ENCODE measurements at places on chromosomes 3 and 15. TPM values are rescaled to one million over a fixed set of nuclear protein-coding genes. Genes with fewer than 3 reads are reported as not detected.

PLA2G4E gene
- total RNA-seq, result not detected

TMCO5A gene
- not detected for total RNA-seq

STAC gene
- 0.77 TPM for total RNA-seq

- no peaks in the 10 kb centered on the region for H3K36me3 ChIP-seq
- DNase-seq, result no peak
- no peaks in the 10 kb centered on the region for H3K27me3 ChIP-seq
- no peaks in the 10 kb centered on the region for H3K4me1 ChIP-seq
- peak overlapping the region; percentile 15 for H3K27ac ChIP-seq
- H3K4me3 ChIP-seq, result no peak overlapping the region
Measured at GRCh38 chr3:55584716-55585368, 97.7 kb upstream of the WNT5A start.

DNA sequence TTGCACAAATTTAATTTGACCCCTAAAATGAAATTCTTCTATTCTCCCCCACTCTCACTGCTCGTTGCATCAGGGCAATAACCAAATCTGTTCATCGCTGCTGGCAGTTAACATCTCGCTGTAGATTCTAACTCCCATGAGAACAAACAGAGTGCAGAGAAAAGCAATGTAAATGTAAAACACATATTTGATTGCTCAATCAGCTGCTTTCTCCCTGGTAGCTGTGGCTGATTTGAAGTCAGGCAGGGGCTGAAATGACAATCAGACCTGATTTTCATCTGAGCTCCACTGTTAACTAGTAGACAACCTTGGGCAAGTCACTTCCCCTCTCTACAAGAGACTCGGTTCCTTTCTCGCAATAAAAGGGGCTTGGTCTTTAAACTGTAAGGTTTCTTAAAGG is 119.8 kb upstream of the CPNE4 start:
- H3K27me3 ChIP-seq, result no peaks in the 10 kb centered on the region
- no peaks in the 10 kb centered on the region for H3K36me3 ChIP-seq
- DNase-seq, result no peak
- H3K27ac ChIP-seq, result no peak overlapping the region
- H3K4me1 ChIP-seq, result no peaks in the 10 kb centered on the region
- H3K4me3 ChIP-seq, result no peak overlapping the region

DNA sequence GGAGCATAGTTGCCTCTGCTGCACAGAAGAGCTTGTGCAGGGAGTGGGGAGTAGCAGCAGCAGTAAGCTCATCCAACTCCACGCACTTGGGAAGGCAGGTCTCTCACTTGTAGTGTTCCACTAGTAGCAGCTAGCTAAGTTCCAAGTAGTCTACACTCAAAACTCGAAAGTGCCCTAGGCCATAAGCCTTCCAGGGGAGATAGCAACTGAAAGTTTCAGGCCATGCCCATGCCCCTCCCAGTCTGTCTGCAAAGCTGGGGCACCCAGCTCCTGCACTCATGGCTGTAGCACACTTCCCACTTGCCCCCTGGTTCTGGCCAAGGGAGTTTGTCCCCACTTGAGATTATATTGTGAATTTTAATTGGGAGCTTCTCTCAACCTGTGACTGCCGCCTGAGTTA is 57.5 kb downstream of the MFSD1 start:
- H3K36me3 ChIP-seq, result no peaks in the 10 kb centered on the region
- H3K4me1 ChIP-seq, result no peaks in the 10 kb centered on the region
- no peak overlapping the region for H3K27ac ChIP-seq
- no peak overlapping the region for H3K4me3 ChIP-seq
- H3K27me3 ChIP-seq, result no peaks in the 10 kb centered on the region
- DNase-seq, result no peak

DNA sequence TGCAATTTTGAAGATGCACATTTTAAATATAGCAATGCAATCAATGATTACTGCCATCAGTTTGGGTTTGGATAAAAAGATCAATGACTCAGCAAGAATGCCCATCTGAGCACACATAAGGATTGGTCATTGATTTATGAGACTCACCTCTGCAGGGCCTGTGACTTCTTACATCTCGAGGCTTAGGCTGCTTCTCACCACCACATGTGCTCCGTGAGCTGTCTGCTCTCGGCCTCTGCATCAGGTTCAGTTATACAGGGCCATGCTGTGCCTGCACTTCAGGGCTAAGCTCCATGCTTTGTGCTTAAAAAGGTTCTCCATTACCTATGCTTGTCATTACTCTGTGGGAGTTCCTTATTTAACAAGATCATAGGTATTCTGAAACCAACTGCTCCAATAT is 887.5 kb downstream of the DIPK2A start:
- no peak for DNase-seq
- H3K36me3 ChIP-seq, result no peaks in the 10 kb centered on the region
- no peaks in the 10 kb centered on the region for H3K4me1 ChIP-seq
- H3K4me3 ChIP-seq, result no peak overlapping the region

- DNase-seq, result no peak
- H3K27me3 ChIP-seq, result no peaks in the 10 kb centered on the region
- no peaks in the 10 kb centered on the region for H3K36me3 ChIP-seq
Measured at GRCh38 chr3:143895805-143896204, 47.5 kb upstream of the SLC9A9 start.

GRCh38 chr15:60363087-60363549 is 34.7 kb downstream of the ANXA2 start:
- H3K36me3 ChIP-seq, result no peaks in the 10 kb centered on the region
- H3K27ac ChIP-seq, result peak overlapping the region; percentile 42
- H3K4me3 ChIP-seq, result no peak overlapping the region
- peak; percentile 37 for DNase-seq
- no peaks in the 10 kb centered on the region for H3K27me3 ChIP-seq

DNA sequence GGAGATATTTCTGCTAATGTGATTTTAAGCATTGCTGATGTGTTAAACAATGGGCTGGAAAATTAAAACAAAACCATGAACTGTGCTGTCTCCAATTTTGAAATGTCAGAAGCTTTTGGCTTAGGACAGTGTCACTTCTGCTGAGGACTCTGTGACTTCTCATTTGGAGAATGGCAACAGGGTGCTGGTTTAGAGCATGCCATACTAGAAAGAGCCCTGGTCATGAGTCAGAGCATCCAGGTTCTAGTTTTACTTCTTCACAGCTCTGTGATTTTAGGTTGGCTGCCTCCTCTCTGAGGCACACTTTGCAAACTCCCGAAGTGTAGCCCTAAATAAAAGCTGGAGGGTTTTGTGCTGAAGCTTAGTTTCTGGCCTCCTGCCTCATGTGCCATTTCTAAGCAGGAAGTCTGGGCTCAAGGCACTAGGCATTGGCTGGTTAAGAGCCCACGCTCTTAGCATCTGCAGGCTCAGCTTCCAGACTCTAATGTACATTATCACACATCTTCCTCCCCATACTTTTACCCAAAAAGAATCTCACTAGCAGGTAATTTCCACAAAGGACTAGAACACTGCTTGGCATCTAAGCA is 193.8 kb downstream of the CNTN3 start:
- H3K27me3 ChIP-seq, result no peaks in the 10 kb centered on the region
- no peak overlapping the region for H3K4me3 ChIP-seq
- H3K36me3 ChIP-seq, result no peaks in the 10 kb centered on the region
- DNase-seq, result no peak

DNA sequence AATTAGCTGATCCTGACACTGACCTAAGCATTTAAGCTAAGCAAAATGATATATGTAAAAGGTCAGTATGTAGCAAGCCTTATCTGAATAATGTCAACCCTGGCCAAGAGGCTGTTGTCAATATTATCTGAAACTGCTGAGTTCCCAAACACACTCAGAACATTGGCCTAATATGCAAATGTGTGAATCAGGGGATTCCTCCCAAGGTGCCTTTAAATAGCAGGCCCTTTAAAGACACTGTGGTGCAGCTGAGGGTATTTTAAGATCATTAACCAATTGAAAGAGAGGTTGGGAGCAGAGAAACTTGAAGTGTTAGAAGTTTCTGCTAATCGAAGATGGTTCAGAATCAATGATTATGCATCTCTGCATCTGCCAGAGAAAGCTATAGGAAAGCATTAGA is 207.0 kb downstream of the NTRK3 start:
- H3K4me3 ChIP-seq, result no peak overlapping the region
- no peaks in the 10 kb centered on the region for H3K27me3 ChIP-seq

GRCh38 chr3:162269636-162270458 is 773.2 kb downstream of the OTOL1 start:
- no peak for DNase-seq
- H3K36me3 ChIP-seq, result no peaks in the 10 kb centered on the region
- H3K27me3 ChIP-seq, result no peaks in the 10 kb centered on the region
- H3K27ac ChIP-seq, result no peak overlapping the region

DNA sequence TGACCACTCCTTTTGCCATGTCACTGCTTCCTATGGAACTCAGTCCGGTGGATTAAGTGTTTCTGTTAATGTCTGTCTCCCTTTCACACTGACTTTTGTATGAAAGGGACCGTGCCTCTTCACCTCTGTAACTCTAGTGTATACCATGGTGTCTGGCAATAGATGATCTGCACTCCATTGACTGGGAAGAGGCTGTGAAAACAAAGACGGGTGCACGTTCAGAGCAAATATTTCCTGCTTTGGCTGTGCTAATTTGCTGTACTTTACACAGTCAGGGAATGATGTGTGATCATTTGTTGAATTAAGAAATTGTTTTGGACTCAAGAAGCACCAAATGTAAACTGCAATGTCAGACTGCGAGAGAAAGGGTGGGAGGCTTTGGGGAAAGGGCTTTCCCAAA is 315.2 kb downstream of the RORA start:
- no peaks in the 10 kb centered on the region for H3K36me3 ChIP-seq
- DNase-seq, result no peak
- no peak overlapping the region for H3K27ac ChIP-seq
- H3K27me3 ChIP-seq, result no peaks in the 10 kb centered on the region
- no peaks in the 10 kb centered on the region for H3K4me1 ChIP-seq
- no peak overlapping the region for H3K4me3 ChIP-seq

GRCh38 chr3:68018275-68018674 is 363.9 kb upstream of the SUCLG2 start:
- no peak overlapping the region for H3K27ac ChIP-seq
- no peaks in the 10 kb centered on the region for H3K4me1 ChIP-seq
- H3K36me3 ChIP-seq, result no peaks in the 10 kb centered on the region
- no peaks in the 10 kb centered on the region for H3K27me3 ChIP-seq

GRCh38 chr3:159586571-159587202 is 401.9 kb upstream of the IL12A start:
- H3K27me3 ChIP-seq, result no peaks in the 10 kb centered on the region
- no peak overlapping the region for H3K4me3 ChIP-seq
- no peaks in the 10 kb centered on the region for H3K36me3 ChIP-seq
- no peak overlapping the region for H3K27ac ChIP-seq

- no peak overlapping the region for H3K27ac ChIP-seq
- DNase-seq, result no peak
- H3K36me3 ChIP-seq, result no peaks in the 10 kb centered on the region
- no peaks in the 10 kb centered on the region for H3K27me3 ChIP-seq
- H3K4me3 ChIP-seq, result no peak overlapping the region
- no peaks in the 10 kb centered on the region for H3K4me1 ChIP-seq
Measured at GRCh38 chr15:41377978-41378377, 24.3 kb downstream of the NDUFAF1 start.

DNA sequence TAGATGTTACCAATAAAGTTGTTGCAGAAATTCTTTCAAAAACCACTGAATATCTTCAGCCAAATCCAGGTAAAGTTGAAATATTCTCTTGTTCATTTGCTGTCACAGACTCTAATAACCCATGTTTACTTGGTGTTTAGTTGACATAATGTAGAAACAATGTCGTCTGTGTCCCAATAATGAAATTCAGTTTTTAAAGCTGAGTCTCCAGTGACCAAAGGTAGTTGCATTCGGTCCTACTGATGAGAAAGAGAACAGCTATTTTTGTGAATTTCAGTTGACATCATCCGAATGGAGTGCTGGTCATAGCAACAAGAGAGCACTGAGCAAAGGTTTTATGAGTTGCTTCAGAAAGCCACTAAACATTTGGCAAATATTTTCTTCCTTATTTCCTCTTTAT is 88.8 kb upstream of the ADAMTSL3 start:
- no peaks in the 10 kb centered on the region for H3K4me1 ChIP-seq
- no peaks in the 10 kb centered on the region for H3K36me3 ChIP-seq
- H3K27ac ChIP-seq, result no peak overlapping the region

GRCh38 chr3:10599017-10599416 is 93.6 kb upstream of the ATP2B2 start:
- no peaks in the 10 kb centered on the region for H3K36me3 ChIP-seq
- H3K27ac ChIP-seq, result no peak overlapping the region
- no peaks in the 10 kb centered on the region for H3K4me1 ChIP-seq
- DNase-seq, result no peak

- no peak overlapping the region for H3K4me3 ChIP-seq
- H3K27me3 ChIP-seq, result no peaks in the 10 kb centered on the region
- DNase-seq, result no peak
- H3K27ac ChIP-seq, result no peak overlapping the region
- no peaks in the 10 kb centered on the region for H3K36me3 ChIP-seq
Measured at GRCh38 chr3:171317171-171317570, 143.0 kb downstream of the TNIK start.

DNA sequence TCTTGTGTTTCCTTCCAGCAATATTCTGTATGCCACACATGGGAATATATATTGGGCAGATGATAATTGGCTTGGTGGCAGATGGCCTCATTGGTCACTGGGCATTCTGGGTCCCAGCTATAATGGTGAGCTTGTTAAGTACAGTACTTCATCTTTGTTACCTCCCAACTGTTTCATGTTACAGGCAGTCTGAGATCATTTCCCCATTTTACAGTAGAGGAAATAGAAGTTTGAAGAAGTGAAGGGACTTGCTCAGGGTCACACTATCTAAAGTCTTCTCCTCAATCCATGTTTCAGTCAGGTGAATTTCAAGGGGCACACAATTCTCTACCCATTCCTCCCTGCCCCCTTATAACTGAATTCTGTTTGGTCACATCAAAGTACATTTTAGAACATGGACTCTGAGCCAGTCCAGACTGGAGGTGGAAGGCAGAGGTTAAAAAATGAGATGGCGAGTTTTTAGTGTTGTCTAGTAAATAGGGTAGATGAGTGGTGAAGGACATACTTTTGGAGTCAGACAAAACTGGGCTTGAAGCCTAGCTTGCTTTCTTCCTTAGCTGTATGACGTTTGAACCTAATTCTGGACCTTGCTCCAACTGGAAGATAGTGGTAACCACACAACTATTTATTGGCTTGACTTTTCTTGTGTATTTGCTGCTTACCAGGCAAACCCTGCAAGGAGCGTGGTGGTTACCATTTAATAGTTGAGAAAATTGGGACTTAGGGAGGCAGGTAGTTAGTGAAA is 2.5 kb downstream of the EEFSEC start:
- H3K4me3 ChIP-seq, result no peak overlapping the region
- no peaks in the 10 kb centered on the region for H3K4me1 ChIP-seq
- H3K27me3 ChIP-seq, result no peaks in the 10 kb centered on the region
- no peaks in the 10 kb centered on the region for H3K36me3 ChIP-seq
- DNase-seq, result no peak

- H3K36me3 ChIP-seq, result no peaks in the 10 kb centered on the region
- no peak overlapping the region for H3K27ac ChIP-seq
- H3K4me1 ChIP-seq, result no peaks in the 10 kb centered on the region
- no peak overlapping the region for H3K4me3 ChIP-seq
- no peaks in the 10 kb centered on the region for H3K27me3 ChIP-seq
- DNase-seq, result no peak
Measured at GRCh38 chr3:187698499-187699399, 3.6 kb downstream of the RTP2 start.

DNA sequence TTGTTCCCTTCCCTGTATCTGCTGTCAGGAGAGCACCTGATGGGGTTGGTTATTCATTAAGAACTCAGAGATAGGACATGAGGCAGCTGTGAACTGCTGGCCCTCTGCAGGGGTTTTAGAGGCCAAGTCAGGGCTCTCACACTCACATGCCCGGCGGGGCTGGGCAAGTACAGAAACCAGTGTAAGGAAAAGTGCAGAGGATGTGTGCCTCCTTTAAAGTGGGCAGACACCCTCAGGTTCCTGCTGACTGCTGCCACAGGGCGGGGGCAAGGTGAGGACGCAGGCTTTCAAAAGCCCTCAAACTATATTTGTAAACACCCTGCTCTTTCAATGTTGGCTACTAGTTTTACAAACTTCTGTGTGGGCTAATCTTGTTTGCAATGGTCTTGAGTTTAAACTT is 22.4 kb downstream of the CXCR6 start:
- peaks cover under 1% of the 10 kb centered on the region for H3K4me1 ChIP-seq
- no peaks in the 10 kb centered on the region for H3K27me3 ChIP-seq

All from uterus (tissue), 4 donors.